Activated naive CD4-positive, alpha-beta T cell (primary cell): ENCODE measurements at places on chromosomes 5 and 9.

DNA sequence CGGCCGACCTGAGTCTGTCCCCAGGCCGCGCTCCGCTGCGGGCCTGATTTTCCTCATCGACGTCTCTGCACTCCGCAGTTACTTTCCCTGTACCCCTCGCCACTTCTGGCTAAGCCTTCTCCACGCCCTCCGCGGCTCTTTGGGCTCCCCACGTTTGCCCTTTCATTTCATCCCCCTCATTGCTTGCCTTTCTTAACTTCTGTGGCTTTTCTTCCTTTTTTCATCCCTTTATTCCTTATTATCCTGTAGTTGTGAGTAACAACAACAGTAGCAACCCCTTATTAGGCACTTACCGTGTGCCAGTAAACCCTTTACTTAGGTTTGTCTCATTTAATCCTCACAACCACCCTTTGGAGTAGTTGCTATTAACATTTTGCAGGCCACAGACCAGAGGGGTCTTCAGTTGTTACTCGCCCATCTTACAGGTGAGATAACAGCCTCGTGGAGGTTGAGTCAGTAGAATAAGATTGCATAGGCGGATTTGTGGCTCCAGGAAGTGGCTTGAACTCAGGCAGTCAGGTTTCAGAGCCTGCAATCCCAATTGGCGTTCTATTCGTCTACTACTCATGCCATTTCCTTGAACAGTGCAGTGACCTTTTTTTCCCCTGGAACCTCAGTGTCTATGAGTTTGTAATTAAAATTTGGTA, 724 bp downstream of the TCERG1 start:
- peak; percentile 37 for DNase-seq

DNA sequence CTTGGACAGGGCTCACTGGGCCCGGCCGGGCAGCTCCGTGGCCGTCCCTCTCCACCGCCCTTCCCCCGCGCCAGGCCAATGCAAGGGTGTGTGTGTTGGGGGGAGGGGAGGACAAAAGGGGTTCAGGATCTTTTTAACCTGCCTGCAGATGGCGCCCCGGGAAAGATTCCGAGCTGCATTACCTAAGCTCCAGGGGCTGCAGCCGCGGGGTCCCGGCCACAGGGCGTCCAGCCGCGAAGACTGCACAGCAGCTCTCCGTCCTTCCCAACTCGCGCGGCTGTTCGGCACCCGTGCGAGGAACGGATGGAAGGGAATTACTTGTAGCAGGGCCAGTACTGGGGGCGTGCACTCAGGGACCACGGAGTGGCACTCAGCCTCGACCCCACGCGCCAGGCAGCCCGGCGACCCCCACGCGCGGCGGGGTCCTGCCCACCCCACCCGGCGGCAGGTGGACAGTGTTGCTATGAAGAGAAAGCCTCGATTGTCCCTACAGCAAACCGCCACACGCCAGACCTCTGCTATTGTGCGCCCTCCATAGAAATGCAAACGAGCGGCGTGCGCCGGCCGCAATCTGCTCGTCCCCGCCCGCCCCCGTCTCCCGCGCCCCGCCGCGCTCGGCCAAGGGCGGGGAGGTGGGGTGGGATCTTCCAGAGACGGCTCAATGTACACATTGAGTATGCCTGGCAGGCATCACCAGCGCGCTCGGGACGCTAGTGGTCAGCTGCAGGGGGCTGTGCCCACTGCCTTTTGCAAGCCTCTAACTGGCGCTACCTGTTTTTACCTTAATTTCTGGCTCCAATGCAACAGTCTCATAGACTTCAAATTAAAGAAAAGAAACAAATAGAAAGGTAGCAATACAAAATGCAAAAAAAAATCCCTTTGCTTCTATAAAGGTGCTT, 796 bp upstream of the GADD45G start:
- no peak for DNase-seq

DNA sequence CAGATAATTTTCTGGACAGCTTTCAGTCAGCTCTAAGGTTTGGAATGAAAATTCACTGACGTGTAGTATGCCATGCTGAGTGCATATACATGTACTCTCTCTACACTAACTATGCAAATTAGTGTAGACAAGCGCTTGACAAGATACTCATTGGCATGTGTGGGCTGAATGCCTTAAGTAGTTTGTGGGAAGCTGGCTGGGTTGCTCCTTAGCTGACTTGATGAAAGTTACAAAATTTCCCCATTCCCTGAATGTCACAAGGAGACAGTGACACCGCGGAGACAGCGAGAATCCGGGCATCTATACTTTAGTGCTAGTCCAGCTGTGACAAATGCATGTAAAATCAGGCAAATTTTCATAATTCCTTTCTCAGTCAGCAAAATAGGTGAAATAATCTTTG, 51.6 kb upstream of the C5orf46 start:
- DNase-seq: no peak

GRCh38 chr5:109937951-109938350, 248.2 kb downstream of the MAN2A1 start:
- no peak for DNase-seq

- no peak for DNase-seq
Measured at GRCh38 chr9:71665247-71665646, 103.1 kb downstream of the CEMIP2 start.
